ENCODE measurements at places on chromosomes 2 and 18. TPM values are rescaled to one million over a fixed set of nuclear protein-coding genes. Genes with fewer than 3 reads are reported as not detected.

TFPI gene
- total RNA-seq, result 693 TPM

ALPG gene
- not detected for total RNA-seq

KIF5C gene
- 0.29 TPM for total RNA-seq

SLC9A4 gene
- total RNA-seq, result under 0.01 TPM

SERPINB13 gene
- not detected for total RNA-seq

NFATC1 gene
- total RNA-seq, result 10.2 TPM

TMEM37 gene
- 0.33 TPM for total RNA-seq

NEU4 gene
- not detected for total RNA-seq

TTN gene
- 3.3 TPM for total RNA-seq

METTL5 gene
- total RNA-seq, result 48.6 TPM

STPG4 gene
- 0.29 TPM for total RNA-seq

RAD51AP2 gene
- not detected for total RNA-seq

EN1 gene
- total RNA-seq, result not detected

SULT1C4 gene
- 20.1 TPM for total RNA-seq

ZNF2 gene
- total RNA-seq, result 6.1 TPM

MAP3K19 gene
- total RNA-seq, result not detected

GAREM2 gene
- total RNA-seq, result 1.5 TPM

IMPA2 gene
- 2.9 TPM for total RNA-seq

REG3A gene
- total RNA-seq, result not detected

CHN1 gene
- 12.4 TPM for total RNA-seq

KCNF1 gene
- 1.3 TPM for total RNA-seq

SLC25A52 gene
- total RNA-seq, result not detected

IL36G gene
- total RNA-seq, result not detected

PLB1 gene
- 0.33 TPM for total RNA-seq

NPHP1 gene
- total RNA-seq, result 4.6 TPM

PROC gene
- total RNA-seq, result not detected

IL36B gene
- total RNA-seq, result not detected

FZD7 gene
- 0.29 TPM for total RNA-seq

MEMO1 gene
- total RNA-seq, result 50.1 TPM

HDHD2 gene
- 8.2 TPM for total RNA-seq

MEP1B gene
- not detected for total RNA-seq

ALKAL2 gene
- total RNA-seq, result not detected

CRYGD gene
- total RNA-seq, result not detected

LOXHD1 gene
- total RNA-seq, result not detected

THSD7B gene
- total RNA-seq, result not detected

CYRIA gene
- 31.4 TPM for total RNA-seq
